Endothelial cell of umbilical vein (primary cell): ENCODE measurements at places on chromosomes 5 and 9. TPM values are rescaled to one million over a fixed set of nuclear protein-coding genes. Genes with fewer than 3 reads are reported as not detected.

PKN3 gene
- 27.0 and 29.5 TPM in 2 replicates for polyA plus RNA-seq

ESM1 gene
- 214 and 221 TPM in 2 replicates for polyA plus RNA-seq

SLC25A48 gene
- not detected in 2 replicates for polyA plus RNA-seq

NUTM2G gene
- not detected in 2 replicates for polyA plus RNA-seq

ARL14EPL gene
- polyA plus RNA-seq: 0.10 TPM in 1 of 2 replicates, not detected in the other

TMC1 gene
- 0.30 TPM in 1 of 2 replicates, not detected in the other for polyA plus RNA-seq

FBN2 gene
- 17.2 and 21.8 TPM in 2 replicates for polyA plus RNA-seq

IFNA13 gene
- not detected in 2 replicates for polyA plus RNA-seq

FAXDC2 gene
- 12.0 and 13.4 TPM in 2 replicates for polyA plus RNA-seq

CARTPT gene
- polyA plus RNA-seq: not detected in 2 replicates

CDKN2B-AS1 gene
- polyA plus RNA-seq: 0.27 and 0.44 TPM in 2 replicates

C9 gene
- 0.03 and 0.33 TPM in 2 replicates for polyA plus RNA-seq

PSAT1 gene
- 15.2 and 19.1 TPM in 2 replicates for polyA plus RNA-seq

PROB1 gene
- polyA plus RNA-seq: 0.40 and 0.47 TPM in 2 replicates

IGFBPL1 gene
- 0.16 TPM in 1 of 2 replicates, not detected in the other for polyA plus RNA-seq

TPPP gene
- polyA plus RNA-seq: 0.04 and 0.08 TPM in 2 replicates

ARAP3 gene
- 60.6 and 62.1 TPM in 2 replicates for polyA plus RNA-seq

AGXT2 gene
- not detected in 2 replicates for polyA plus RNA-seq

AJM1 gene
- 0.30 and 0.32 TPM in 2 replicates for polyA plus RNA-seq

PCDHA13 gene
- not detected in 2 replicates for polyA plus RNA-seq

ARID3C gene
- not detected in 2 replicates for polyA plus RNA-seq

ZDHHC21 gene
- 5.2 and 7.2 TPM in 2 replicates for polyA plus RNA-seq

ACOT12 gene
- not detected in 2 replicates for polyA plus RNA-seq

PCDHB12 gene
- polyA plus RNA-seq: 0.36 and 0.41 TPM in 2 replicates

UBE2QL1 gene
- polyA plus RNA-seq: 0.04 and 0.05 TPM in 2 replicates

KCNT1 gene
- polyA plus RNA-seq: not detected in 2 replicates

SH3PXD2B gene
- 23.5 and 24.7 TPM in 2 replicates for polyA plus RNA-seq

SLC1A3 gene
- polyA plus RNA-seq: 0.13 and 0.36 TPM in 2 replicates

ADAMTS16 gene
- polyA plus RNA-seq: not detected in 2 replicates

CXXC5 gene
- 5.5 and 8.2 TPM in 2 replicates for polyA plus RNA-seq

GGTA1 gene
- not detected in 2 replicates for polyA plus RNA-seq

SNCAIP gene
- 12.0 and 13.1 TPM in 2 replicates for polyA plus RNA-seq

GTF3C5 gene
- 72.9 and 73.8 TPM in 2 replicates for polyA plus RNA-seq

GDA gene
- polyA plus RNA-seq: not detected in 2 replicates

PRUNE2 gene
- polyA plus RNA-seq: 14.2 and 15.8 TPM in 2 replicates

TRAF1 gene
- polyA plus RNA-seq: 2.6 and 2.8 TPM in 2 replicates

ST8SIA4 gene
- 4.1 and 4.5 TPM in 2 replicates for polyA plus RNA-seq

CKMT2 gene
- not detected in 2 replicates for polyA plus RNA-seq

EPB41L4A gene
- 4.2 and 6.0 TPM in 2 replicates for polyA plus RNA-seq

MCIDAS gene
- polyA plus RNA-seq: not detected in 2 replicates
